Foreskin fibroblast (primary cell): ENCODE measurements at places on chromosomes 7 and 10.

GRCh38 chr7:117719377-117719776 is 153.9 kb downstream of the CTTNBP2 start:
- no peak for DNase-seq

DNA sequence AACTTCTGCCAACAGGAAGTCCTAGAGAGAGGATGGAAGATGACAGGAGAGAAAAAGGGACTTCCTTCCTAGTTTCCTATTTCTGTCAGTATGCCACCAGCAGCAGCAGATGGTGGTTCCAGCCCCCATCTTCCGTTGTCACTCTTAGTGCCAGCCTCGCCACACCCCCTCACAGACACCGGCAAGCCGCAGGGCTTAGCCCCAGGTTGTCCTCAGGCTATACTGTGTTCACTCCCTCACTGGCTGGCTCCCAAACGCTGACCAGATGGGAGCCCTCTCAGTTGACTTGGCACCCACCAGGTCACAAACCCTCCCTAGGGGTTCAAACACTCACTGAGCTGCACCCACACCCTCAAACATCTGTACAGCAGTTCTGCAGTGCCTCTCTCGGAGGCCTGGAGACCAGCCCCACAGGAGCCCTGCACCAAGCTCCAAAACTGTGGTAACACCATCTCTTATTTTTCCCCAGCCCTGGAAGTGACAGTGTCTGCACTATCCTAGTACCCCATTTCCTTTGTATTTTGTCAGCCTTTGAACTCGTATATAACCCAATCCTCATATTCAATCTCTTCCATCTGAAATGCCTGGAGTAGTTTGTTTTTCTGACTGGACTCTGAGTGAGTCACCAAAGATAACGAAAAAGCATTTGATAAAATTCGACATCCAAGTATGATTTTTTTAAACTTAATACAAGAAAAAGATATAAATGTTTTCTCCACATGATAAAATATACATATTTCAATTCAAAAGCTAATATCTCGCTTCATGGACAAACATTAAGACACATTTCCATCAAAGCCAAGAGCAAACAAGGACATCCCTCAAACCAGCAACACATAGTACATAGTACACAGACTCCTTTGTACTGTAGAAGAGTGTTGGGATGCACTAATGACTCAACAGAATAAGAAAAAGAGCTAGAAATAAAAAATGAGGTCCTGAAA is 34.5 kb downstream of the SMURF1 start:
- DNase-seq = no peak

GRCh38 chr10:101188942-101189341 is 40.3 kb downstream of the LBX1 start:
- no peak for DNase-seq

- no peak for DNase-seq
Measured at GRCh38 chr7:80413383-80413945, 98.4 kb downstream of the GNAT3 start.

DNA sequence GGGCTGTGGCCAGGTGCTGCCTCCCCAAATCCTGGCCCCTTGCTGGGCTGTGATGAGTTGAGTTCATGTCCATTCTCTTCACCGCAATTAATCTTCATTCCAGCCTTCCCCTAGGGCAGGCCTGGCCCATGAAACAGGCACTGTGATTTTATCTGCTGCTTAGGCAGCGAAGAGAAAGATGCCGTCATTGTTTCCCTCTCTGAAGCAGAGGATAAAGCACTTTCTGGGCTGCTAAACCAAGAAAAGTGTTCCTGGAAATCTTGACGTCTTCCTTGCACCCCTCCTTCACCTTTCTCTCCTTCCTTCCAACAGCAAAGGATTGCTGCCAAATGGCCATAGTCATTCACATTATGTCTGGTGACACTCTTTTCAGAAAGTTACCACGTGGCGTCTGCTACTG is 265.9 kb downstream of the ZEB1 start:
- DNase-seq = no peak

GRCh38 chr7:452226-452751 is 67.4 kb downstream of the PDGFA start:
- no peak for DNase-seq

- no peak for DNase-seq
Measured at GRCh38 chr7:41818765-41819398, 116.0 kb upstream of the INHBA start.

GRCh38 chr7:84271543-84271942 is 77.0 kb upstream of the SEMA3A start:
- peak; percentile 56 for DNase-seq

DNA sequence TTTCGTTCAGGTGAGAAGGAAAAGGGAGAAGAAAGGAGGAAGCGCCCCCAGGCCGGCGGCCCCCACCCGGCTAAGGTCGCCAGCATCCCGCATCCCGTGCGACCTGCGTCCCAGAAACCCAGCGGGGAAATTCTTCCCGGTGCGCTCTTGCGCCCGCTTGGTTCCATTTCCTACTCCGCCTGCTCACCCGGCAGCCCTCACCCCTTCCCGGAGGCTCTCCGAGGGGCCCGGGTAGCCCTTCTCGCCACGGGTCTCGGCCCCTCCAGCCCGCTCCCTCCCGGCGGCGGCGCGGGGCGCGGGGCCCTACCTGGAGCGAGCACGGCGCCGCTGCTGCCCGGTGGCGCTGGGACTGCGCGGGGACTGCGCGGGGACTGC is at the start of gene PRKCQ:
TSS of gene PRKCQ (minus strand) at position 373 of the 375 bp plus-strand sequence. CDS start 65,141 bp downstream, outside the sequence.
- peak; percentile 65 for DNase-seq

DNA sequence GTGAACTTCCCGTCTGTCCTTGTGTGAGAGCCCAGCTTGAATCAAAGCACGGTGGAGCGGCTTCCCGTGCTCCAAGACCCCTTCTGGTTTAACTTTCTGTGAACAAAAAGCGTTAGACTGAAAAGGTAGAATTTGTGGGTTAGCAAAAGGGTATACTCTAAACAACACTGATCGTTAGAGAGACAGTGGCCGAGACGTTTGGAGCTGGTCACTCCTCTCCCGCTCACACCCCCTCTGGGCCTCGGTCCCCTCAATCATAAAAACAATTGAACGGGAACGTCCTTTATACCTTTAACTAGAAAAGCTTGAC is 502 bp downstream of the PRKRIP1 start:
- no peak for DNase-seq

DNA sequence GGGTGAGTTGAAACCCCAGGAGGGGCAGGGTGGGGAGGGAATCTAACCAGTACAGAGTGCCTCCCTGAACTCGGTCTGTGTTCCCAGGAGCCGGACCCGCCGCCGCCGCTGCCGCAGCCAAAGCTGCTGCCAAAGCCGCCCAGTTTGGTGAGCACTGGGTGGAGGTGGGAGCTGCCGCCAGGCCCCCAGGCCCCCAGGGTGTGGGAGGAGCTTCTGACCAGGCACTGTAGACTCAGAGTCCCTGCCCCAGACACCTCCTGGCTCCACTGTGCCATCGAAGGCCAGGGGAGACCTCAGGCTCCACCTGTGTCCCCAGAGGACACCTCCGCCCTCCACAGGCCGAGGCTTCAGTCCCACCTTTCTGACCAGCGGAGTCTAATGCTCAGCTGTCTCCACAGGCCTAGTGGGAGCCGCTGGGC is 20.4 kb upstream of the LIMK1 start:
- DNase-seq = no peak

GRCh38 chr7:1563981-1564602 is 5.7 kb downstream of the PSMG3 start:
- DNase-seq = no peak

DNA sequence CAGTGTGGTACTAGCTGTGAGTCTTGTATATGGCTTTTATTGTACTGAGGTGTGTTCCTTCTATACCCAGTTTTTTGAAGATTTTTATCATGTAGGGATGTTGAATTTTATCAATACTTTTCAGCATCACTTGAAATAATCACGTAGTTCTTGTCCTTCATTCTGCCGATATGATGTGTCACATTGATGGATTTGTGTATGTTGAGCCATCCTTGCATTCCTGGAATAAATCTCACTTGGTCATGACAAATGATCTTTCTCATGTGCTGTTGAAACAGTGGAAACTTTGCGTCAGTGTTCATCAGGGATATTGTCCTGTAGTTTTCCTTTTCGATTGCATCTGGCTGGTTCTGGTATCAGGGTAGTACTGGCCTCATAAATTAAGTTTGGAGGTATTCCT is 7.1 kb upstream of the PRKAR1B start:
- no peak for DNase-seq

- DNase-seq = peak; percentile 29
Measured at GRCh38 chr7:36967387-36967786, 243.1 kb upstream of the AOAH start.

- DNase-seq = no peak
Measured at GRCh38 chr10:43024942-43025700, 51.7 kb upstream of the RET start.

- no peak for DNase-seq
Measured at GRCh38 chr7:14590206-14590605, 312.3 kb downstream of the DGKB start.

GRCh38 chr7:98562871-98563495 is 54.1 kb upstream of the NPTX2 start:
- no peak for DNase-seq

DNA sequence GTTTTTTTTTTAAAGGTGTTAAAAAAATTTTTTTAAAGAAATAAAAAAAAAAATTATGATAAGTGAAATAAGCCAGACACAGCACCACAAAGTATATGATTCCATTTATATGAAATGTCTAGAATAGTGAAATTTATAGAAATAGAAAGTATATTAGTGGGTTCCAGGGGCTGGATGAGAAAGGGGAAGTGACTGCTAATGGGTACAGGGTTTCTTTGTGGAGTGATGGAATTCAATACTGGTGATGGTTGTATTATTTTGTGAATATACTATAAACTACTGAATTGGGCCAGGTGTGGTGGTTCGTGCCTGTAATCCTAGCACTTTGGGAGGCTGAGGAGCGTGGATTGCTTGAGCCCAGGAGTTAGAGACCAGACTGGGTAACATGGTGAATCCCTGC is 82.2 kb downstream of the KBTBD2 start:
- no peak for DNase-seq

- DNase-seq = no peak
Measured at GRCh38 chr10:85611093-85611740, 755.4 kb downstream of the GRID1 start.

DNA sequence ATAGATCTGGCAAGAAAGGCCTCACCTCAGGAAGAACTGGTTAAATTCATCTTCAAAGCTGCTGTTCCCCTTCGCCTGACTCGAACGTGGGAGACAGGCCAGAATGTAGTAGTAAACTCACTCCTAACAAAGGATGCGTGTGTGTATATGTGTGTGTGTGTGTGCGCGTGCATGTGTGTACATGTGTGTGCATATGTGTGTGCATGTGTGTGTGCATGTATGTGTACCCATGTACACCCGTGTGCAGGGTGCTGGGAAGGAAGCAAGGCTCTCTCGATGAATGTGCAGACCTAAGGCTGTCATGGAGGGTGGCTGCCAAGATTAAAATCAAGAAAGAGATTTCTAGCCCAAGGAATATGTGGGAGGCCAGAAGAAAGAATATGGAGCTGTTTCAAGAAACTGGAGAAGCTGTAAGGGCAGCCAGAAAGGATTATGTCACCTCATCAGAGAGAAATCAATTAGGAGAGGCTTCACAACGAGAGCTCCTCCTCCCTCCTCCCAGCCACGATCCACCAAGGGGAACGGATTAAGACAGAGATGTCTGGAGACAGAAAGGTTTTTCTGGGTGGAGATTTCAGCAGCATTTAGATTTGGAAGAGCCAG is 34.0 kb upstream of the LBX1 start:
- DNase-seq = no peak

DNA sequence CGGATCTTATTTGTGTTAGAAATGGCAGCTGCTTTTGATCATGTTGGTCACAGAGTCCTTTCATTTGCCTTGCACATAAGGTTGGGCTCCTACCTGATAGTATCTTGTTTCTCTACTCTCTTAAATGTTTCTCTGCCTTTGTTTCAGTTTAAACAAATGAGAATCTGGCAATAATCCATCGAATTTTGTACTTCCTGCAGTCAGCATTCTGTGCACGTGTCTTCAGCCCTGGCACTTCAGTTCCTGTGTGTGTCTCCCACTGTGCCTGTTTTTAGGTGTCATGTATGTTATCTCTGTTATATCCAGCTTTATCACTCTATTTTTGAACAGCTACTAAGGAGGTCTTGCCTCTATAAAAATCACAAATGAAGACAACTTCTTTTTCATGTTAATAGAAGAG is 28.4 kb upstream of the PTER start:
- no peak for DNase-seq

DNA sequence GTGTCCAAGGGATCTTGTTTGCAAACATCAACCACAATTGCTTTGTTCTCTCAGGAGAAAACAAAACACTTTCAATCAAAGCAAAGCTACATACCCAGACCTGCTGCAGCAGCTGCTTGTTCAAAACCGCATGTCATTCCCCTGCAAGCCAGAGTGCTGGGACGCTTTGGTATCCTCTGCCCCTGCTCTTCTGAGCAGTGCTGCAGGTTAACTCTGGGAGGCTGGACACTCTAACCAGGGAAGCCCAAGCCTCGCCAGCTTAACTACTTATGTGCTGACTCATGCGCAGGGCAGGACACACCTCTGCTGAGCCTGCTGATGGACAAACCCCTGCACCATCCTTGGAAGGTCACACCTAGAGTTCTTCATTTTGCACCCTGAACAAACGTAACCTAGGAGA is 28.2 kb upstream of the ASAH2 start:
- DNase-seq = no peak

DNA sequence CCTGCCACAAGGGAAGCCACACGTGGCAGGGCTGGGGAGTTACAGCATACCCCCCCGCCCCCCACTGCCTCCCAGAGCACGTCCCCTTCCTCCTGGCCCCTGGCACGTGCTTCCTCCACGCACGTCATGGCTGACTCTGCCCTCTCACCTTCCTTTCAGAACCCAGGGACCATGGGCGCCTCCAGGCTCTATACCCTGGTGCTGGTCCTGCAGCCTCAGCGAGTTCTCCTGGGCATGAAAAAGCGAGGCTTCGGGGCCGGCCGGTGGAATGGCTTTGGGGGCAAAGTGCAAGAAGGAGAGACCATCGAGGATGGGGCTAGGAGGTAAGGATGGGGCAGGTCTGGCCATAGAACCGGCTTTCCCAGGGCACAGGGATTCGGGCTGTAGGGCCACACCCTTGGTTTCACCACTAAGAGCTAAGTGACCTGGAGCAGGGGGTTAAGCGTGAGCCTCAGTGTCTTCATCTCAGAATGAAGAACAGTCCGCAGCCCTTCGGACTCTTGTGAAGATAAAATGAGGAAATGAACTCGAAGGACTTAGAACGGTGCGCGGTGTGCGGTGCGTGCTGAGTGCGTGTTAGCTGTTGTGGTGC is 2.5 kb downstream of the NUDT1 start:
- no peak for DNase-seq

DNA sequence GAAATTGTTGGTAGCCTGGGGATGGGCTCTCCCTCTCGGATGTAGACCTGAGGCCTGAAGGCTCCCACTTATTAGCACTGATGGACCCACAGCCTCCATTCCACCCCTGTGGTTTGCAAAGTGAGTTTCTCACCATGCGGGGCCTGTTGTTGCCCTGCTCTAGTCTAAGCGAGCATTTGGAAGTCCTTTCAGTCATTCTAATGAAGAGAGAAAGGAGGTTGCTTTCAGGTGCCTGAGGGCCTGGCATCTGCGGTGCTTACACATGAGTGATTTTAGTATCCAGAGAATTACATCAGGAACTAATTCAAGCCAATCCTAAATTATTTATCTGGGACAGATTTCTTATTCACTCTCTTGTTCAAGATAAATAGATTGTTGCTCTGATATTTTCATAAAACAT is 61.6 kb downstream of the NAMPT start:
- no peak for DNase-seq
